Activated CD4-positive, alpha-beta T cell treated with anti-CD3 and anti-CD28 coated beads, Interleukin-2, Interleukin-4, amounts not matched to agents 100 ng/mL and 50 ng/mL, durations not matched to agents 16 hours and 8 hours (primary cell): ENCODE measurements at places on chromosomes 4 and X.

DNA sequence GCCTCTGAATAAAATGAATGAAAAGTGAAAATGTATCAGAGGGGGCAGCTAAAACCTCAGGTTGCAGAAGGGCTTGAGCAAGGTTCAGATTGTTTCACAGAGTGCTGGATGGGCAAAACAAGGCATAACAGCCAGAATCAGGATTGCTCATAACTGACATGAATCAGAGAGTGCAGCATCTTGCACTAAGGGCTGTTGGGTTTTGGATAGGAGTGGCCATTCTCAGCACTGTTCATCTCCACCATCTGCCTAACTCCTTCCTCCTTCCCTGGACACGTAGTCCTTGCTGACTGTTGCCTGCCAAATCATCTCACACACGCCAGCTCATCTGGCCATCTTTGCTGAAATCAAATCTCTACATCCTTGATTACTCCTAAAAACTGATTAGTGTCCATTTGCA, 75.3 kb upstream of the C1QTNF7 start:
- no peak for DNase-seq

- DNase-seq, result peak; percentile 63
These were observed 92.9 kb downstream of the EGF start for GRCh38 chr4:110005461-110006056.

- DNase-seq, result no peak
These were observed 16.8 kb upstream of the HSD17B13 start for GRCh38 chr4:87339440-87339839.

- DNase-seq, result peak; percentile 38
These were observed 144.8 kb downstream of the ARAP2 start for GRCh38 chr4:36099509-36099908.

GRCh38 chr4:163395758-163396157, 52.1 kb downstream of the NPY5R start:
- no peak for DNase-seq

DNA sequence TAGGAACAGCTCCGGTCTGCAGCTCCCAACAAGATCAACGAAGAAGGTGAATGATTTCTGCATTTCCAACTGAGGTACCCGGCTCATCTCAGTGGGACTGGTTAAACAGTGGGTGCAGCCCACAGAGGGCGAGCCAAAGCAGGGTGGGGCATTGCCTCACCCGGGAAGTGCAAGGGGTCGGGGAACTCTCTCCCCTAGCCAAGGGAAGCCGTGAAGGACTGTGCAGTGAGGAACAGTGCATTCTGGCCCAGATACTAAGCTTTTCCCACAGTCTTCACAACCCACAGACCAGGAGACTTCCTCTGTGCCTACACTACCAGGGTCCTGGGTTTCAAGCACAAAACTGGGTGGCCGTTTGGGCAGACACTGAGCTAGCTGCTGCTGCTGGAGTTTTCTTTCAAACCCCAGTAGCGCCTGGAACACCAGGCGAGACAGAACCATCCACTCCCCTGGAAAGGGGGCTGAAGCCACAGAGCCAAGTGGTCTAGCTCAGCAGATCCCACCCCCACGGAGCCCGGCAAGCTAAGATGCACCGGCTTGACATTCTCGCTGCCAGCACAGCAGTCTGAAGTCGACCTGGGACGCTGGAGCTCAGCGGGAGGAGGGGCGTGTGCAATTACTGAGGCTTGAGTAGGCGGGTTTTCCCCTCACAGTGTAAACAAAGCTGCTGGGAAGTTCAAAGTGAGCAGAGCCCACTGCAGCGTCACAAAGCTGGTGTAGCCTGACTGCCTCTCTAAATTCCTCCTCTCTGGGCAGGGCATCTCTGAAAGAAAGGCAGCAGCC, 84.6 kb downstream of the THOC2 start:
- DNase-seq, result no peak
